SW480 (cell line): ENCODE measurements at places on chromosomes 3 and 15.
A peak's percentile ranks its signal among the peaks of the same experiment; 100 is the strongest.

GRCh38 chr15:28975766-28976179, 90.0 kb downstream of the APBA2 start:
- peak; percentile 44 for DNase-seq

DNA sequence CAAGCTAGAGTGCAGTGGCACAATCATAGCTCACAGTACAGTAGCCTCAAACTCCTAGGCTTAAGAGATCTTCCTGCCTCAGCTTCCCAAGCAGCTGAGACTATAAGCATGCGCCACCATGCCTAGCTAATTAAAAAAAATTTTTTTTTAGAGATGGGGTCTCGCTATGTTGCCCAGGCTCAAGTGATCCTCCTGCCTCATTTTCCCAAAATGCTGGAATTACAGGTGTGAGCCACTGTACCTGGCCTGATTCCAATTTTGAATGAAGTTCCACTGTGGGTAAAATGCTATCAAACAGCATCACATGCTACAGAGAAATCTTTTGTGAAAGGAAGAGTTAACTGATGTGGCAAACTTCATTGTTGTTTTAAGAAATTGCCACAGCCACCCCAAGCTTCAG, 17.5 kb downstream of the ADPGK start:
- DNase-seq: no peak

DNA sequence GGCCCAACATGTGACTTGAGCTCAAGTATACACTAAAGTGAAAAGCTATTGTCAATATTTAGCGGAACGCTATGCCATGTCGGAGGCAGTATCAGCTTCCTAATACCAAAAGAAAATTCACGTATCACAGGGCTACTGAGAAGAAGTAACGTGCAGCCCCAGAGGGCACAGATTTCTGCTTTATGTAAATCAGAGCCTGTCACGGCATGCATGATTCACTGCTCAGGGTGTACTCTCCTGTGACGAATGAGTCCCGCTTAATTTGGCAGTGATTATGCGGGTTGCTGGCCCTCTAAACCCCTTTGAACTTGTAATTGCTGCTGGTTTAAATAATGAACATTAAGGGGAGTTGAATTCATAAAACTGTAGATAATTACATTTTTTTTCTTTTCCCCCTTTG, 85.3 kb downstream of the MEIS2 start:
- DNase-seq: no peak

DNA sequence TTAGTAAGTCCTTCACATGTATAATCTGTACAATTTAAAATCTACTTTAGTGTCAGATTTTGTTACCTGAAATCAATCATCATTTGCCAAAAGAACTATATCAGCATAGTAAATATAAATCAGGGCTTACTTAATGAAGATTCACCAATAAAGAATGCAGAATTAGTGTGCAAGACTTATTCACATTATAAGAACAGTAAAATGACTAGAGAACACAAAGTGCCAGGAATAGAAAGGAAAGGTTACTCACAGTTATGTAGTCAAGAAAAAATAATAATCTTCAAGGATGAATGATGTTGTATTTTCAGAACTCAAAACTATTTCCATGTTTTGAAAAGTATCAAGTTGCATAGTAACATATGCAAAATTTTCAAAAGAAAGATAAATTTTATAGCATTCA, 891.9 kb downstream of the ROBO1 start:
- no peak for DNase-seq

- no peak for DNase-seq
Observed at GRCh38 chr3:6468589-6468988, 392.3 kb upstream of the GRM7 start.

- no peak for DNase-seq
Observed at GRCh38 chr15:39491886-39492490, 88.9 kb upstream of the THBS1 start.

- no peak for DNase-seq
Observed at GRCh38 chr3:157830556-157831236, 275.5 kb downstream of the SHOX2 start.

DNA sequence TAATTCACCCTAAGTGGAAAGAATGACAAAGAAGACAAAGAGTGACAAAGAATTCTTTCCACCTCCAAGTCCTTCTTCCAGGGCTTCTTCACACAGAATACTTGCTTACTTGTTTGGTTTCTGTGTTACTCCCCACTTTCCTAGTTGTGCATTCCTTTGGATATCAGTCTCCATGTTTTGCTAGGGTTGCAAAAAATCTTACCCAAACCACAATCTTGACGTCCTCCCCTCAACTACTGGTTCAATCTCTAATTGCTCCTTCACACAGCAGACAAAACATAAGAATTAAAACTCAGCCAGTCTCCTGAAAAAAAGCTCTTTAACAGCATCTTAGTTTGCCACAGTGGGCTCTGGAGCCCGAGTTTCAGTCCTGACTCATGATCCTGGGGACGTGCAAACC, 297.6 kb upstream of the CHRNA7 start:
- no peak for DNase-seq

GRCh38 chr3:148605521-148605920, 92.2 kb upstream of the AGTR1 start:
- no peak for DNase-seq

DNA sequence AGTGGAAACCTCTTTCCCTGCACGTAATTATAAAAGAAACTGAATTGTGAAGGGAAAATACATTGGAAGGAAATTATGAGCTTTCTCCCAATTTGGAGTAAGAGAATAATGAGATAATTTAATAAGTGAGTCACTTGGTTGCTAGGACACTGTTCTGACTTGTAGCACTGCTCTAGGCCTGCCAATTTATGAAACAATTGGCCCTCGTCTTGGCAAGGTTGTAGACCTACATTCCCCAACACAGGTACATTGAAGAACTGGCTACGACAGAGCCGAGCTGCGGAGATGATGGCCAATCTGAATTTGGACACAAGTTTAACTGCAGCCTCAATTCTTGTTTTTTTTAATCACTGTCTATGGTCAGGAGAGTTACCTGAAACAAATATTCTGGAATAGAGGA, 674.1 kb downstream of the MECOM start:
- no peak for DNase-seq

DNA sequence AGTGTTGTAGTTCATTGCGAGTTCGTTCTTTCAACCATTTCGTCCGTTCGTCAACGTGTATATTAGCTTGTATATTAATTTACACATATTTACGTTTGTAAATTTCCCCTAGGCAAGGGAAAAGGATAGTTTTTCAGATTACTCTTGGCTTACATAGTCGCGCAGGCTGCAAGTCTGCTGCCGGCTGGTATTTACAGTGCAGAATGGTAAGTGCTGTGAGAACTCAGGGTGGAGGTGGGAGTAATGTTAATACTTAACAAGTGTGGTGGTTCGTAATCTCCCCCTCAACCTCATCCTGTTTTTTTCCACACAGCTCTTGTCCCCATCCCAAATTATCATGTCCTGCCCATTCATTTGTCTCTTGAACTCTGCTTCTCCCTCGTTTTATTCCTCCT, 766 bp downstream of the FAM98B start:
- DNase-seq: peak; percentile 7

DNA sequence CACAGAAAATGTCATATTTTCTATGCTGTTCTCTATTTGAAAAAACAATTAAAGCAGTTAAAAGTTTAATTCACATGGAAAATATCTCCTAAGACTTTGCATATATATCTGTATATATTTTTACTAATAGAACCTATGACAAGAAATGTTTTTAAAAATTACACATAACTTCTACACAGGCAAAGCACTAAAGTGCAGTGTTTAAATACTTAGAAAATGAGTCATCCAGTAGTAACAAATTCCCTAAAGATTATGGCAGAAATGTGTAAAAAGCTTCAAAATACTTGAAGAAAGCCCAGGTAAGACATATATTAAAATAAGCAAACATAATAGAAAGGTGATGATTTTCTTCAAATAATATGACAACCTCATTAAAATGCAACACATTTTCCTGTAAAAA, 236.6 kb downstream of the TBC1D5 start:
- DNase-seq: no peak
